ENCODE measurements at places on chromosomes 12 and 14.

DNA sequence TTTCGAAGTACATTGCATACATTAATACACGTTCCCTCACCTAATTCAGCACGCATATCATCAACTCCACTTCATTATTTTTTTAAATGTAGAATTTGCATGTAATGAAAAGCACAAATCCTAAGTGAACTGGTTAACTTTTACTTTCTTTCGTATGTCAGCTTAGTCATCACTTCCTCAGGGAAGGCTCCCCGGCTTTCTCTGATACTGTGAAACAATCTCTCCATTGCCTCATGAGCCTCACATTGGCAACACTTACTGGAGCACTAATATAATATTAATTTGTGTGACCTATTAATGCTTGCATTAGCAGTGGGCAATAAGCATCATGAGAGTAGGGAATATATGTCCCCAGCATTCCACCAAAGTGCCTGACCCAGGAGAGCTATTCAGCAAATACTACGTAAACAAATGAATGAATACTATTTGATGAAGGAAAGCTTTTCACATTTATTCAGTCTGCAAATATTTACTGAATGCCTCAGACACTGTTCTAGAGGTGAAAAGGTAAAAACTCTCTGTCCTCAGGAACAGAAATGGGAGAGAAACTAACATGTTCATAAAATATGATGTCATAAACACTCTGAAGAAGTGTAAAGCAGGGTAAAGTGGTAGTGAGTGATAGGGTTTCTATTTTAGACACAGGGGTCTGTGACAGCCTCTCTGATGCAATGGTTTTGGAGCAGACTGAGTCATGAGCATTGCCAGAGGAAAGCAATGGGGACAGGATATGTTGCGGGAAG lies 327.5 kb upstream of the DIO2 start:
- no peak for DNase-seq

DNA sequence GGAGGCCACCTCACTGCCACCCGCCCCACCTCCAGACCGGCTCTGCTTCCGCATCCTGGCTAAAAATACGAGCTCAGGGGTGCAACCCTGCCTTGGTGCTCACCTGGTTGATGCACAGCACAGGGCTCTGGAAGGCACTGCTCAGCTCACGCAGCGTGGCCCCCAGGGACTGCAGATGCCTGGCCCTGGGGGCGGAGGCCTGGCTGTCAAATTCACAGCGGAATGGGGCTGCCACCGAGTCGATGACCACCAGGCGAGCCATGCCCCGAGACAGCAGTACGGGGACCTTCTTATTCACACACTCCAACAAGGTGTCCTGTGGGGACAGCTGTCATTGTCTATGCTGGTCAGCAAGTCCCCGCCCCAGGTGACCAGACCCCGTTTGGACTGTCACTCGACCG lies 16.0 kb downstream of the XRCC3 start:
- no peak for DNase-seq

- DNase-seq = no peak
Measured at GRCh38 chr12:46212108-46212982, 56.5 kb downstream of the SLC38A1 start.

- no peak for DNase-seq
Measured at GRCh38 chr12:109880938-109881337, 597 bp upstream of the GLTP start.

DNA sequence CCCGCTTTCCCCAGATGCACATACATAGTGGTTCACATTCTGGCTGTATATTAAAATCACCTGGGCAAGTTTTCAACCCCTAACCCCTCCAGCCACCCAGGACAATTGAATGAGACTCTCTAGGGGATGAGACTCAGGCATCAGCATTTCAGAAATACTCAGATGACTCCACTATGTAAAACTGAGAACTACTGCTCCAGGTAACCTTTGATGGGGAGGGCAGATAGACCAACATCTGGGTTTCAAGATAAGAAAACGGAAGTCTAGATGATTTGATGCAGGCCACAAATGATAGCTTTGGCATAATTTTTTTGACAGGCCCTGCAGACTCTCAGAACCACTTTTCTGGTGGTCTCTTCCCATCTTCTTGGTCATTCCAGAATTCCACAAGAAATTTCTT lies 341.1 kb downstream of the EMP1 start:
- no peak for DNase-seq

- no peak for DNase-seq
Measured at GRCh38 chr14:100348784-100349685, 25.9 kb downstream of the SLC25A47 start.

DNA sequence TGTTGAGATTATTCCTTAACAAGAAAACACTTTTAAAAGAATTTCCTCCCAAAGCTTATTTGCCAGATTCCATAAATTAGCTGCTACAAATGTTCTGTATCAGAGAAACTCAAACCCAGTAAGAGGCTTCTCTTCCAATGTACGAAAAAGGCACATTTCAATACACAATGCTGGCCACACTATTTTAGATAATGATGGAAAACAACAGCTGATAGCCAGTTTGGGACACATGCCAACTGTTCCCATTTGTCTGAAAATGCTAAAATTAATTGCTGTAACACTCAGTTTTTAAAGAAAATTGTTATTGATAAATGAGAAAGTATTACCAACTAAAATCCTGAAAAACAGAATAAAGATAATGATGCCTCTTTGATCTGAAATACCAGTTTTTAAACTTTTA lies 4.4 kb downstream of the CFL2 start:
- DNase-seq = no peak

DNA sequence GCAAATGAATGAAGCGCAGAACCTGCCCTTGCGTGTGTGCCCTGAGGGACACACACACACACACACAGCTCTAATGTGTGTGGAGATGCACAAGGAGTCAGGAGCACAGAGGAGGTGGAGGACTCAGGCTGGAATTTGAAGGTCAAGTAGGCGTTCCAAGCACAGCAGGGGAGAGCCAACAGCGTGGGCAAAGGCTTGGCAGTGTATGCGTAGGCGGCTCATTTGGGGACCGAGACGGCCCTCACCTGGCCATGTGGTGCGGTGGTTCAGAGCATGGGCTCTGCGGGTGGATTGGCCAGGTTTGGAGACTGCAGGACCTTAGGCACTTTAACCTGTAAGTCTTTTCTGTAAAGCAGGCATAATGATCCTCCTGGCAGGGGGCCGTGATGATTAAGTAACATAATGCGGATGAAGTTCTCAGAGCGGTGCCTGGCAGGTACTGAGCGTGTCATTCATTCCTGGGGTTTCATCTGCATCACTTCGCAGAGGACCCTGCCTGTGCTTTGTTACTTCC lies 69.5 kb upstream of the SLC24A4 start:
- peak; percentile 47 for DNase-seq
